ENCODE measurements at places on chromosomes 11 and 22.
A peak's percentile ranks its signal among the peaks of the same experiment; 100 is the strongest.

DNA sequence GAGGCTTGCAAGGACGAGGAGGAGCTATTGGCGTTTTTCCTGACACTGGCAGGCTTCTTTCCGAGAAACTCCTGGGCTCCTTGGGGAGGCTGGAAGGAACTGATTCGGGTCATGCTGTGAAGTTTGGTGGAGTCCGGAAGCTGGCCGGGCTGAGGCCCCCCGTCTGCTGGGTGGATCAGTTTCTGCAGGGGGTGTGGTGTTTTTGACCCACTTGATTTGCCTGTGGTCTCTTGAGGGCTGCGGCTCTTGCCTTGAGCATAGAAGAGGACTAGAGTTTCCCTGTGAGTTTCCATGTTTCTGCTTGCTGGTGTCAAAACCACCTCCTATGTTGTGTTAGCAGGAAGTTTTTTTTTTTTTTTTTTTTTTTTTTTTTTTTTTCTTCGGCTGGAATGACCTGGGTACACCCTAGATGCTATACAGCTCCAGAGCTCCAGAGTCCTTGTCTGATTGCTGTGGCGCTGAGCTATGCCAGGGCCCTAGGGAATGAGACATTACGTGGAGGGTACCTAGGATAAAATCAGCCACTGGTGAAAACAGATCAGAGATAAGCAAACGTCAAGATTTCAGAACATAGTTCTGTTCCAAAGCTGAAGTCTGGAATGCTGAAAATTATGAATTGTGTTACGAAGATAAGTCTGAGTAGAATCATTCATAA is 728 bp downstream of the TBC1D22A start:
- DNase-seq, result no peak

- no peak for DNase-seq
Observed at GRCh38 chr11:72216638-72217037, at the start of gene FOLR2. Gene FOLR2 (plus strand): TSS chr11:72216794. CDS start chr11:72218585, 1,791 bp downstream.

GRCh38 chr11:43577566-43578264 is 102.8 kb upstream of the HSD17B12 start:
- no peak for DNase-seq

- peak; percentile 87 for DNase-seq
Observed at GRCh38 chr11:70399681-70400112, 1.4 kb downstream of the CTTN start.

- peak; percentile 35 for DNase-seq
Observed at GRCh38 chr11:69599502-69599901, 41.5 kb upstream of the CCND1 start.

DNA sequence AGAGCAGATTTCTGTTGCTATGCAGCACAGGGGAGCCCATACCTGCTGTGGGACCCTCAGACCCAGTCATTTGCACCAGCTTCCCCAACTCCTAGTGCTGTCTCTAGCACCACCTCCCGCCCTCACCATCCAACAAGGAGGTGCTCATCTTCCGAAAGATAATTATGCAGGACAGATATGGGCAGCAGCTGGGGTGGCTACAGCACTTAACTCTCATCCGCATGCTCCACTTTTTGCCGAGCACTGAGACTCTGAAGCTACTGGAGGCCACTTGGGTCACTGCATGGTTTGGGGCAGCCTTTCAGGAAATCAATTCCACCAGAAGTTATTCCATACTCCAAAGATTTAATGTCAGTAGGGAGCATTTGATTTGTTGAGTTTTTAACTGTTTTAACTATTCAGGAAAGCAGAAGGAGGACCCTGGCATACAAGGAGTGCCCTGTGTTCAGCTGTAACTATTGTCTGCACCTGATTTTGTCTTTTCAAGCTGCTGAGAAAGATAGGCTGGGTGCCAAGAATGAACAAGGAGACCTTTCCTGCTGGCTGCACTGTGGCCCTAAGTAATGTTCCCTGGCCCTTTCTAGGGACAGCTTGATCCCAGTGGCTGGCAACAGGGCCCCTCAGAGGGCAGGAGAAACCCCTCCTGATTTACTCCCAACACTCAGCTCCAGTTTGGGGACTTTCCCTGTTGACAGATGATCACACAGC is 67.3 kb upstream of the CSNK2A3 start:
- DNase-seq, result no peak

DNA sequence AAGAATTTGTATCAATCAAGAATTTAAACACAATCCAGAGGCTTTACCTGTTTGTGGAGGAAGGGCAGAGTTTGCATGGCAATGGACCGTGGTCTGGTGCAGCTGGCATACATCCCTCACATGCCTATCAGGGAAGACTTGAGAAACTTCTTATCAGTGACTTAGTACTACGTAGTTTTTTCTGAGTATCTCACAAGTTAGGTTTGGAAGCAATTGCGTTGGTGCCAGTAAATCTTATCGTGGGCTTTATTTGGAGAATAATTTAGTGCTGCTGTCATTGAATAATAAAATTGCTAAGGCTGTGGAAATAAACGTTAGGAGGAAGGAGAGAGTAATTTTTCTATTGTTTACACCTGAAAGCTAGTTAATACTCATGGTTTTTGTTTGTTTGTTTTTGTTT is 72.3 kb downstream of the PRMT3 start:
- DNase-seq, result no peak

GRCh38 chr11:102320679-102321078 is 3.4 kb downstream of the BIRC3 start:
- DNase-seq, result no peak

DNA sequence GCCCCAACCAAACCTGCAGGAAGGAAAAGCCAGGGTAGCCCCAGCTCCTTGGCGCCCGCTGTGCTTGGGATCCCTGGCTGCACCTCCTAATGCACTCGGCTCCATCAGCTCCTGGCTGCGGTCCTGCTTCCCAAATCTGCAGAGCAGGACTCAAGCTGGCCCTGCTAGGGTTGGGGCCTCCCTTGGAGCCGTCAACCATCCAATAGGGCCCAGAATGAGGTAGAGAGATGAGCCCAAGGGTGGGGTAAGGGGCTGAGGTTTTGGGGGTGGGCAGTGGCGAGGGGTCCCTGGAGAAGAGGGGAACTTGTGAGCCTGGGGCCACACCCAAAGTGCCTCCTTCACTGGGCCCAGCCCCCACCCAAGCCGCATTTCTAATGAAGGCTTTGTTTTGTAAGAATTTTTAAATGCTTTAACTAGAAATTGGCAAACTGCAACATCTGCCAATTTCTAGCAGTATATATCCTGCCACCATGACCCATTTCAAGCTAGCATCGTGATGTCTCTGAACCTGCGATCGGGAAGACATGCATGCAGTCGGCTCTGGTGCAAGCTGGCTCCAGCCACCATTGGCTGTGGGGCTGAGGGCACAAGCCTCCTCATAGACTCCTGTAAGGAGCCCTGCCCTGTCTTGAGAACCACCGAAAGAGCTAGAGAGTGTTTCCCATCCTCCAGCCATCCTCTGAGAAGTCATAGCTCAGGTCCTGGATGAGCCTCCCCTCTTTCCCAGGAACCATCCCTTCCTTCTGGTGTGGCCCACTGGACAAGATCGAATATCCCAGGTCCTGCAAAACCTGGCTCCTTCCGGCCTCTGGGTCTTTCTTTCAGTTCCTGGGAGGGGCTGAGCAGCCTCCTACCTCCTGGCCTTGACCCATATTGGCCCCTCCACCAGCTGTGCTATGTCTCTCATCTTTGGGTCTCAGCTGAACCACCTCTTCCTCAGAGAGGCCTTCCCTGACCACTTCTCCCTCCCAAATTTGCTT is 15.5 kb downstream of the C1QTNF6 start:
- no peak for DNase-seq

GRCh38 chr11:130170345-130170744 is 10.8 kb downstream of the ST14 start:
- no peak for DNase-seq

- no peak for DNase-seq
Observed at GRCh38 chr11:103959279-103959942, 77.0 kb upstream of the DDI1 start.

DNA sequence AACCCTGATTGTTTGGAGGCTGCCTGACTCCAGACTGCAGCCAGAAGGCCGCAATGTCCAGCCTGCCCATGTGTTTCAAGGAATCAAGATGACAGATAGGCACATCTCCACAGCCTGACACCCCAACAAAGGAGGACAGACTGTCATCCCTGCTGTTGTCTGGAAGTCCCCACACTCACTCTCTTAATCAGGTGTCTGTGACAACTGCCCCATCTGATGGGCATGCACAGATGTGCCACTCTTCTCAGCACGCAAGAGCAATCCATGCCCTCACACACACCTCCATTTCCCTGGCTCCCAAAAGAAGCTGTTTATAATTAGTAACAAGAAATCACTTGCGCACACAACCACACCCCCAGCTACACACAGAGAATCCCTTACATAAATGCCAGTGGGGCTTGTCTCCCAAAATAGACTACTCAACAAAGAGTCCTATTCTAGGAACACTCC is 117.6 kb downstream of the C11orf58 start:
- DNase-seq, result no peak

- DNase-seq, result no peak
Observed at GRCh38 chr11:26418386-26418912, 86.5 kb downstream of the ANO3 start.

GRCh38 chr11:132078264-132079076 is 708.1 kb downstream of the NTM start:
- no peak for DNase-seq

DNA sequence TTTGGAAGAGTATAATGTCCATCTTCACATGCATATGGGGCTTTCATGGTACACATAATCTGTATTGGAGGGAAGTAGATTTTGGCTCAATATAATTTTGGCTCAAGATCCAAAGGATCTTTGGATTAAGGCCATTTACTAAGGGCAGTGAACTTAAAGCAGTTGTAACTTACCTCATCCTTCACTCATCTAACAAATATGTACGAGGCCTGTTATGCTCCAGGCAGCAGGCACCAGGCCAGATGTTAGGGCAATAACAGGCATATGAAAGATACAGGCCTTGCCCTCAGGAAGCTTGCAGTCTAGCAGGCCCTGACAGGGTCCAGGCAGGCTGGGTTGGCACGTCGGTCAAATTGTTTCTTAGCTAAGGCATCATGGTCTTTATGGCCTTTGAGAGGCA is 44.6 kb downstream of the LIF start:
- DNase-seq, result no peak

DNA sequence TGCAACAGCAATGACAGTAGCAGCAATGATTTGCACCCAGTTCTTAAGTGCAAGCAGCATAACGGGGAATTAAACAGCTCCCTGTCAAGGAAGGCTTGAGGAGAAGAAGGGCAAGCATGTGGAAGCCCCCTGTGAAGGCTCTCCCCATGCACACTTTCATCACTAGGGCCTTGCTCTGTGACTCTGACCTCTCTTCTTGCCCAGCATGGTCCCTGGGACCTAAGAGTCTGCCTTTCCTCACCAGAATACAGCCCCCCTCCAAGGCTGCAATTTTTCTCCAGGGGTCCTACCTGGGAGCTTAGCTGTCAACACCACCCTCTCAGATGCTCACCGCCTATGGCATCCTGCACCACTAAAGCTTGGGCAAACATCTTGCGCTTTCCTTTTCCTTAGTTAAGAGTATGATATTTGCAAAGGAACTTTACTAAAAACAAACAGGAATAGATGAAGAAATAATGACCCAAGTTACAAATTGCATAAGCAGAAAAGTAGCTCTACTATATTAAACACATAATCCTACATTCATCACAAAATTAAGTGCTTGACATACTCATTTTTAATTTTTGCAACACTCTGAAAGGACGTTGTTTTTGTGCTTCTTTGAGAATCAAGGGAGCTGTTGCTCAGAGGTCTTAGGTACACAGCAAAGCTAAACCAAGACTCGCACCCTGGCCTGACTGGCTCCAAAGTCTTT is 187.6 kb downstream of the ADAMTS15 start:
- no peak for DNase-seq

DNA sequence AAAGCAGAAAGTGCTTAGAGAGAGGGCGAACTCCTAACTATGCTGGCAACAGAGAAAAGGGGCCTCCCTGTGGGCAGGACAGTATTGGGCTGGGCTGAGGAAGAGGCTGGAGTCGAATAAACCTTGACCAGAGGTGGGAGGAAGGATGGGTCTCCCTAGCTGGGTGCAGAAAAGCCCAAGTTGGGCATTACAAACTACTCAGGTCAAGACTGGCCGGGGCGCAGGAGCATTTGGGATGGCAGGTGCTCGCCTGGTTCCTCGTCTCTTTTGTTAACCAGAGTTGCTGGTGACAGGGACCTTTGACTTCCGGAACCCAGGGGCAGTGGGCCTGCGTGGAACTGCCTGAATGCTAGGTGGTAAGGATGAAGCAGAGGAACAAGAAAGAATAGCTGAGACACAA is 80.3 kb upstream of the SHISAL1 start:
- no peak for DNase-seq

DNA sequence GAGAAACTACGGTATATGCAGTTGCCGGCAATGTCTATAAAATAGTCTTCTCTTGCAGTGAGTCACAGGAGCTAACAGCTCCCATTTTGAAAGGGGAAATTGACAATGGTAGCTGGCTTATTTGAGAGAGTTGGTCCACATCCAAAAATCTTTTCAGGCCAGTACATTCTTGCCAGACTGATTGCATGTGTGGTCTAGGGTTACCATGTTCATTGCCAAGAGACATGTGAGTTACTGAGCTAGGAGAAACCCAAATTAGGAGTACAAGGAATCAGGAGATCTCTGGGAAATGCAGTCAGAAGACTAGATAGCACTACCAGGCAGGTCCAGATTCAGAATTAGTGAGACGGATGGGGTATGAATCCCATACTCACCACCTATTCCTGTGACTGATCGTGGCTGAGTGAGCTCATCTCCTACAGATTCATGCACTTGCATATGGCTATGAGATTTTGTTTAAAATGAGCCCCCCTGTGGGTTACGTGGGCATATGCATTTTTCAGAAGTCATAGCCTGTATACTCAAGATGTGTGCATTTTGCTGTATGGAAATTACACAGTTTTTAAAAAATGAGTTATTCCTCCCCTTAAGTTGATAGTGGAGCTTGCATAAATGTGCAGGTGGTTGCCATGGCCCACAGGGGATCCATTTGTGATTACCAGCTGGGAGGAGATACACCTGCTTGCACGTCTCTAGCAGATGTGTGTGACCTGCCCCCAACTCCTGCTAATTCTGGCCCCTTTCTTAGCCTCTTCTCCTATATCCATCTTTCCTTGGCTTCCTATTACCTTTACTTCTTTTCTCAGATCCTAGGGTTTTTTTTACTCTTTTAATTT is 102.7 kb downstream of the COMMD9 start:
- peak; percentile 78 for DNase-seq

DNA sequence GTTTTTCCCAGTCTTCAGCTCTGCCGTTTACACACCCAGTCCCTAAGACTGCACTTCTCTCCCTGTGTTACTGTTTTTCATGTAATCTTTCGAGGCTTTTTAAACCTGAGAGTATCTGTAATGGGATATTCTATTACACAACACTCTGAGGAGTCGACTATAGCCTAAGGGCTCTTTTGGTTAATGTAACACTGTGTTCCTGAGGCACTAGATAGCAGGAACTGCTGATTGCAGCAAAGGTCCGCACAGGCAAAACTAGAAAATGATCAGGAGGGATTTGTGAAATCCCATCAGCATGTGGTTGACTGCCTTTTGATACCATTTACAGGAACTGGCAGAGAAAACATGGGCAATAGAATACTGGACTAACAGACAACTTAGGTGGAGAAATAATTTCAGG is 512.3 kb upstream of the RAG2 start:
- no peak for DNase-seq

DNA sequence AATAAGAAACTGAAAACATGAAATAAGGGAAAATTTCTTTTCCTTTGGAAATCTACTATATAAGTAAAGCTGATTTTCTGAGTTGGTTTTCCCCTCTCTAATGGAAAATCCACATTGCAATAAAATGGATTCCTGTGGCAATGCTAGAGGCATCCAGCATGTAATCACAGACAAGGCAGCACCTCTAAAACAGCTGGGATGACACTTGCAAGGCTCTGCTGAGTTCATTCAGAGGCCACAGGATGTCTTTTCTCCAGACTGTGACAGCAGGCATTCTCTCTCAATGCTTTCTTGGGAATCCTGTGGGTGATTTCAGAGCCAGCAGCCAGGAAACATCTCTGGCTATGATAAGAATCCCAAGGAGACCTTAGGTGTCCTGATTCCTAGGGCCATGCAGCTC is 201.3 kb upstream of the BLID start:
- DNase-seq, result no peak

Data from AG09319 (cell line).